ENCODE measurements at places on chromosomes 11 and 22. TPM values are rescaled to one million over a fixed set of nuclear protein-coding genes. Genes with fewer than 3 reads are reported as not detected.

TMEM86A gene
- total RNA-seq = 0.27 TPM

FZD4 gene
- total RNA-seq = 1.3 TPM

WNT11 gene
- 1.9 TPM for total RNA-seq

FBLN1 gene
- 59.9 TPM for total RNA-seq

ACER3 gene
- total RNA-seq = 15.0 TPM

KCNE3 gene
- total RNA-seq = not detected

SORL1 gene
- total RNA-seq = 1.4 TPM

MYO7A gene
- total RNA-seq = 1.4 TPM

CST6 gene
- not detected for total RNA-seq
